ENCODE measurements at places on chromosomes 5 and 9.

- DNase-seq = no peak
Measured at GRCh38 chr5:149413477-149414210, 34.6 kb upstream of the IL17B start.

DNA sequence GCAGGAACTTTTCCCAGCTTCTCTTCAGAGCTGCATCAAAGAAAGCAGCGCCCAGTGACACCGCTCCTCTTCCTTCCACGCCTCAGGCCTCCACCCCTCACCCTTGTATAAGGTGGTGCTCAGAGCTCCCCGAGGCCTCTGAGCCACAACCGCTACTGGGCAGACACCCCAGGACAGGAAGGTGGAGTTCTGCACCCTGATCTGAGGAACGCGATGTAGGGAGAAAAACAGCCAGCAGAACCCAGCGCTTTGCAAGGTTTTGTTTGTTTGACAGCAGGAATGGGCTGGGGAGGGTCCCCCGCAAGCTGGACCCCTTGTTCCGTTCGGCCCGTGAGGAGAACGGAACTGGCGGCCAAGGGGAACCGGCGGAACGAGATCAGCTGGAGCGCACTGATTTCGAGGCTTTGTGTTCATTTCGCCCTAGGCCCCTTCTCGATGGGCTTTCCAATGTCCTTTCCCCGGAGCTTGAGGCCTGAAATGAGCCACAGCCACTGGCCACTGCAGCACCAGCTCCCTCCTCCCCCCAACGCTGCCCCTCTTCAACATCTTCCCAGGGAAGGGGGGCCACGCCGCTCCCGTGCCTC lies 4.1 kb downstream of the EDF1 start:
- no peak for DNase-seq

GRCh38 chr5:76685704-76686103 lies 30.2 kb upstream of the F2R start:
- DNase-seq = no peak

DNA sequence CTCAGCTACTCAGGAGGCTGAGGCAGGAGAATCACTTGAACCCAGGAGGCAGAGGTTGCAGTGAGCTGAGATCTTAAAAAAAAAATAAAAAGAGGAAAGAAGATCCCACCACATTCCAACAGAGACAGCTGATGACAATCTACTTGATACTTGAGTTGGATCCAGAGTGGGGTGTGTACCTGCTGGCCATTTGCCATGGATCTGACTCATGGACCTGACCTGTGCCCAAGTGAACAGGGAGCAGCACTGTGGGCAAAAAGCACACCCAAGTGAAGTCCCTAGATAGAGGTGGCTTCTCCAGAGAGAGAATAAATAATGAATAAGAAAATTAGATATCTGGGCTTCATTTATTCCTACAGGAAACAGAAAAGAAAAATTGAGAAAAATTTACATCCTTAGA lies 81.2 kb upstream of the MIER3 start:
- DNase-seq = no peak

GRCh38 chr5:115471345-115472063 lies 73.1 kb downstream of the FEM1C start:
- no peak for DNase-seq

DNA sequence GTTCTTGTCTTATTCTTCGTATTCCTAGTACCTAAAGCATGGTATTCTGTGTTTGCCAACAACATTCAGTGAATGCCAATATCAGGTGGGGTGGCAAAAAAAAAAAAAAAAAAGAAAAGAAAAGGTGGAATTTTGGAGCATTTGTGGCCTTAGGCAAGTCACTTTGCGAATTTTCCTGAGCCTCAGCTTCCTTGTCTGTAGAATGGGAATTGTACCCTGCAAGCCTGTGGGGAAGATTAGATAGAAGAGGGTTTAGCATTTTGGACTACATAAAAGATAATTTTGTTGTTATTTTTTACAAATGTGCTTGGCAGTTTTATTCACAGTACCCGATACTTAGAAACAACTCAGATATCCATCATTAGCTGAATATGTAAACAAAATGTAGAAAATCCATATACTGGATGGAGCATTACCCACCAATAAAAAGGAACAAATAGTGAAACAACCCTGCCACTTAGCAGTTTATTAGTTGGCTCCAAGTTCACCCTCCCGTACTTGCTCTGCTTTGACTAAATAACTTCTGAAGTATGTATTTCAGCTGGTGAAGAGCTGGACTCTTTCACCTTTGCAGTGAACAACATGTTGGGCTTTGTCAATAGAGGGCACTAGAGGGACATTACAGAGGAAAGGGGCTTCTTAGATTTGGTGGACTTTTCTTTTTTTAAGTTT lies 13.6 kb downstream of the UBE2D2 start:
- no peak for DNase-seq

DNA sequence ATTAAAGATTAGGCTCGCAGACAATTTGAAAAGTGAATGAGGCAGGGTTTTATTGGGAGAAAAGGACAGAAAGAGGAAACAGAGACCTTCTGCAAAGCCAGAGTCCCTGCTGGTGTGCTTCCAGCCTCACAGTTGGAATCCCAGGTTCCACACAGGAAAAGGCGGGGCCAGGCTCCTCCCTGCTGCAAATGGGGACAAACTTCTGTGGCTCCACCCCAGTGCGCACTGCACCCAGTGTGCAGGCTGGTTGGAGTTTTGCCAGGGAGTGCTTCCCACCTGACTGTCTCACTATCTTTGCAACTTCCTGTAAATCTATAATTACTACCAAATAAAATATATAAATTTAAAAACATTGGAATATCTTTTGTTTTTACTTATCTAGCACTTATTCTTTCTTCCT lies 386.0 kb upstream of the GRIN3A start:
- no peak for DNase-seq

GRCh38 chr5:55873234-55873633 lies 22.1 kb downstream of the IL31RA start:
- no peak for DNase-seq

GRCh38 chr5:7868427-7868772 lies 431 bp downstream of the FASTKD3 start:
- no peak for DNase-seq

DNA sequence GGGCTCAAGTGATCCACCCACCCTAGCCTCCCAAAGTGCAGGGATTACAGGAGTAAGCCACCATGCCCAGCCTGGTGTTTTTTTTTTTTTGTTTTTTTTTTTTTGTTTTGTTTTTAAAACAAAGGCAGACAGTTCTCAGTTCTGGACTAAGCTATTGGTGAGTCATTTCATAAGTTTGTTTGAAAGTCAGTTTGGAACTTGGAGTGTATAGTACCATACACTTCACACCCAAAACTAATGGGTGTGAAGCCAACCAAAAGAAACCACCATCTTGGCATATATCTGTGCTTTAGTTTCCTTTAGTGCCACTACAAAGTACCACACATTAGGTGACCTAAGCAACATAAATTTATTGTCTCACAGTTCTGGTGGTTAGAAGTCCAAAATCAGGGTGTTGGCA lies 13.4 kb downstream of the MAST4 start:
- no peak for DNase-seq

GRCh38 chr9:126474206-126474765 lies 139.4 kb upstream of the LMX1B start:
- no peak for DNase-seq

- DNase-seq = no peak
Measured at GRCh38 chr9:7935681-7936080, 136.1 kb upstream of the DMAC1 start.

- DNase-seq = no peak
Measured at GRCh38 chr9:133971981-133972941, 19.9 kb downstream of the VAV2 start.

DNA sequence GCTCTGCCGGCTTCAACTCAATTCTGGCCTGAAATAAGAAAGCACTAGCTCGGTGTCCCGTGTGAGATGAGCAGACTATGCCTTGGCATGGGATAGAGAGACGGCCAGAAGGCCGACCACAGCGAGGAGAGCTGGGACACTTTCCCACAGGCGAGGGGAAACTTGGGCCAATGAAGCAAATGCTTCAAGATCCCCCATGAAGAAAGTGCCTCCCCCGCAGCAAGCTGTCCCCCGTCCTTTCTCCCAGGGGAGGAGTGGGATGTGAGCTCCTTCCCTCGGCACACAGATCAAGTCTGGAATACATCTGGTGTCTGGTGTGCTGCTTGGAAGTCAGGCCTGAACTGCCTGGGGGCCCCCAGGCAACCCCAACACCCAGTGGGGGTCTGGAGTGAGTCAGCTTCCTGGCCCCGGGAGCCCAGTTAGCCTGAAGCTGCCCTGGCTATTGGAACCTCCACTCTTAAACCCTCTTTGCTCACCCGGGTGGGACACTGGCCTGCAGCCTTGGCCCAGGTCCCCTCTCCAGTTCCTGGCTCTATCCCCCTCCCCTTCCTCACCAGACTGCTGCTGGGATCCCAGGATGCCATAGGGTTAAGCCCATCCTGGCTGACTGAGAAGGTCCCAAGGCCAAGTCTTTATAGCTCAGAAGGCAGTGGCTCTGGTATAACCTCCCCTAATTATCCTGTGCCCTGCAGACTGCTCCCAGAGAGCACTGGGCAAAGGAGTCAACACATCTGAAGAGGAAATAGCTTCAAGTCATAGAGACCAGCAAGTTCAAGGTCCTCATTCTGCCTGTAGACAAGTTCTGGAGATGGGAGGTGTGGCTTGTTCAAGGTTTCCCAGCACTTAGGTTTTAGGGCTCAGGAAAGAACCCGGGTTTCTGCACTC lies 205.3 kb downstream of the TTLL11 start:
- DNase-seq = no peak

- no peak for DNase-seq
Measured at GRCh38 chr5:80967500-80968181, 7.5 kb downstream of the RASGRF2 start.

GRCh38 chr9:126461608-126462007 lies 135.0 kb downstream of the MVB12B start:
- DNase-seq = no peak

DNA sequence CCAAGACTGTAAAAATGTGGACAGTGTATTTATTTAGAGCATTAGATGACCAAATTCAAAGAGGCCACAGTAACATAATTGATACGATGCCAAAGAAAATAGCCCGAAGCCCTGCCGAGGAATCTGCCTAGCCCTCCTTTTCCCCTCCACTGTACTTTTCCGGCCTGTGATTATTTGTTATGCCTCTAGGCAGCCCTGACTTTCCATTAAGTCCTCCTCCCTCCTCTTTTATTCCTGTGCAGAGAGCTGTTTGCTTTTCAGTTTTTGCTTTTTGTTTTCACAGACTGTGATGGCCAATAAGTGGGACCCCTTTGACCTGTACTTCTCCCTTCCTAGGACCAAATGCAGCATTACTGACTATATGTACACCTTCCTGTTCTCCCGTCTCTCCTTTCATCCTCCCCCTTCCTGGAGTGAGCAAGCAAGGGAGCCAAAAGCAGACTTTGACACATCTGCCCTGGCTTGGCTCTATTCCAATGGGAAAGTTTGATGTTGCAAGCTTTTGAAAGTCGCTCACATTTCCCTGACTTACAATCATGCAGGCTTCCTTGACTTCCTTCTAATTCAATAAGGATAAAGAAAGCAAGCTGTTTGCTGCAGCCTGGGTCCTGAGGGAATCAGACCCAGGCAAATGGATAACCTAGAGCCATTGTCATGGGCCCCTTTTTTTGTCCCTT lies 76.1 kb downstream of the NREP start:
- no peak for DNase-seq

GRCh38 chr5:141503681-141504080 lies 14.8 kb downstream of the PCDHGC5 start:
- DNase-seq = no peak

DNA sequence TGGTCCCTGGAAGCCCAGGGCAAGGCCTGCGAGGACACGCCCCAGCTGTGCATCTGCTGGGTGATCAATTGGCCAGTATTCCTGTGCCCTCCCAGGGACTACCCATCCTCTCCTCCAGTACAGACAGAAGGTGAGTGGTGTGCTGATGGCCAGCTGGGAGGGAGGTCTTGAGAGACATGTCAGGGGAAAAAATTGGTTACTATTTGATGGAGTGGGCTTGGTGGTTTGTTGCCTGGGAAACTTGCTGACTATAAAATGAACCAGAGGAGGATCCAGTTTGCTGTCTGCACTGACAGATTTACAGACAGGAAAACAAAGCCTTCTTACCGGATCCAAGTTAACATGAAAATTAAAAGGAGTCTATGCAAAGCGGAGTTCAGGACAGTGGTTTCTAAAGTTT lies 40.3 kb downstream of the MAP1B start:
- DNase-seq = no peak

DNA sequence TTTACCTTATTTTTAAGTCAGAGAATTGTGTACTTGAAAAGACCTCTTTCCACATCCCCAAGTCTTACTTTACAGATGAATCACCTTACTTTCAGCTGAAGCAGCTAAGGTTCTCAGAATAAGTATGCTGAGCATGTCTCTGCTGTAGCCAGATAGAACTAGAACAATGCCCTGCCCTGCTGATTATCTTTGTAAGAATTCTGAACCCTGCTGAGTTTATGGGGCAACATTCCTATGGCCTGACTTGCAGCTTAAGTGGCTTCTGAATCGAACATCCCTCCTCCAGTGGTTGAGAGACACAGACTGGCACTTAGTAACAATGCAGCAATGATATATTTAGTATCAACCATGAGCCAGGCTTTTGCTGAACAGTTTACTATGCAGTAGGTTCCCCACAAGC lies 592.0 kb upstream of the WWC1 start:
- DNase-seq = no peak

- no peak for DNase-seq
Measured at GRCh38 chr9:108394726-108395125, 461.1 kb downstream of the ACTL7B start.

- no peak for DNase-seq
Measured at GRCh38 chr9:8705861-8706260, 906.3 kb upstream of the DMAC1 start.

DNA sequence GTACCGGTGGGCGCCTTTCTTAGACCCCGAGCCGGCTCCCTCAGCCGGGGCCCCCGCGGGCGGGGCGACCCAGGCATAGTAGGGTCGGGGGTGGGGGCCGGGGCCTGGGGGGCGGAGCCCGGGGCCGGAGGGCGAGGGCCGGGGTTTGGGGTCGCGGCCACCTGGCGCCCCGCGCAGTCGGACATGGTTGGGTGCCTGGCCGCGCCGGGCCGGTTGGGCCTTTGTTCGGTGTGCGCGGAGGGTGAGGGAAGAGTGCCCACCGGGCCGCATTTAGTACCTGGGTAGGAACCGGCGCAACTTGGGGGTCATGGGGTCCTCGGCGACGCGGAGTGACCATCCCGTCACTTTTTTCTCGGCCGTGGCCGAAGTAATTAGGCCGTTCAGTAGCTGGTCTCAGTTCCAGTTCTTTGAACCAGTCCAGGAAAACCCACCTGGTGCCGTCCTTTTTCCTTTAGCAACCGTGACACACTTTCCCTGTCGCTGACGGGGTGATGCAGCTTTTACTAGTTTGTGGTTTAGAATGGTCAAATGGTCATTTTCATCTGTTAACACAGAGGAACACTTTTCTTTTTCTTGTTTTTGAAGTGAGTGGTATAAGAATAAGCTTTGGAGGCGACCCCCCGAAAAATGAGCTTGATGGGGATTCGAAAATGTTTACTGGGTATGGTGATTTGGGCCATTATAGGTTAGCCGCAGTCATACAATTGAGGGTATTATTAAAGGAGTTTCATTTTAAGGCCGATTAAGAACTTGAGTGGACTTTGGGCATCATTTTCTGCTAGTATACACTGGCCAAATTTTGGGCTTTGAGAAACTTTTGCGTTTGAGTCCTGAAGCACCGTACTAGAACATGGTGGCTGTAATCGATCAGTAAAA lies 589 bp downstream of the CKS2 start:
- DNase-seq = no peak

Data from CD4-positive, alpha-beta T cell (primary cell).